Activated naive CD4-positive, alpha-beta T cell treated with Interleukin-2 at 50 U/mL for 16 hours (primary cell): ENCODE measurements at places on chromosomes 3 and 15.

DNA sequence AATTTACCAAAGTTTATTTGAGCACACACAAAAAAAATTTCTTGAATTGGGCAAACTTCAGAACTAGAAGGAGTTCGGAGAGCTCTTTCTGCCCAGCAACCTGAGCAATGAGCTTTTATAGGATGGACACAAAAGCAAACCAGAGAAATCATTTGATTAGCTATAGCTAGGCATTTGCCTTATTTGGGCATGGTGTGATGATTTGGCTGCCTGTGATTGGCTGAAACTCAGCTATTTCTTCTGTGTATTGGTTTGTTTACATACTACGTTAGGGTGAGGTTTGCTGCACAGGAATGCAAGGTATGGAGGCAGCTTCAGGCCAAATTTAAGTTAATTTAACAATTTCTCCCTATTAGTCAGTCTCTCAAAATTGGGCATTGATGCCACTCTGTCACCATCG is 65.1 kb downstream of the NEK11 start:
- DNase-seq, result no peak

DNA sequence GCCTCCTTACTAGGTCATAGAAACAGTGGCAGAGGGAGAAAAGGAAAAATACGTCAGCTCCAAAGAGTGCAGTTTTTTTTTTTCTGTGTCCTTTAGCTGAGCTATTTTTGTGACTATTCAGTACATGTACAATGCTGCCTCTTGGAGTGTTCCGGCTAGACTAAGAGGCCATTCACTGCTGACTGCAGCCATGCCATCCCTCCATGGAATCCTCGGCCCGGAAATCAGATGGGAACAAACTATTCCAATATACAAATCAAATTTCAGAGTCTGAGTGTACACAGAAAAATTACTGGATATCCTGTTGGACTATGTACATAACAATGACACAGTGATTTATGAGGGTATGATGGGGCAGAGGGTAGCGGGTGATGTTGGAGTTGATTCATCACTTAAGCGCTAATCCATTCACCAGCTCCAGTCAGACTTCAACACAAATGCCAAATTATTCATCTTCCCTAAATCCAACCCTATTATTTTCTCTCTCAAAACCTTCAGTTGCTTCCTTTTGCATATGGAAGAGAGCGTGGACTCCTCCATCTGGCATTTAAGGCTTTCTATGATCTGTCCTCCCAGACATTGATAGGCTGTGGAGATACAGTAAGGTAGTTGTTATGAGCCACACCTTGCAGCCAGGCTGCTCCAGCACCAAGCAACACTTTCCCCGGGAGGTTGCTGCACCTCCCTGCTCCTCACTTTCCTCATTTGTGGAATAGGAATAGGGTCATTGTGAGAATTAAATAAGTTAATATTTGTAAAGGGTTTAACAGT is 109.1 kb downstream of the LPP start:
- DNase-seq, result no peak

GRCh38 chr15:77582763-77583162 is 49.9 kb downstream of the LINGO1 start:
- no peak for DNase-seq

DNA sequence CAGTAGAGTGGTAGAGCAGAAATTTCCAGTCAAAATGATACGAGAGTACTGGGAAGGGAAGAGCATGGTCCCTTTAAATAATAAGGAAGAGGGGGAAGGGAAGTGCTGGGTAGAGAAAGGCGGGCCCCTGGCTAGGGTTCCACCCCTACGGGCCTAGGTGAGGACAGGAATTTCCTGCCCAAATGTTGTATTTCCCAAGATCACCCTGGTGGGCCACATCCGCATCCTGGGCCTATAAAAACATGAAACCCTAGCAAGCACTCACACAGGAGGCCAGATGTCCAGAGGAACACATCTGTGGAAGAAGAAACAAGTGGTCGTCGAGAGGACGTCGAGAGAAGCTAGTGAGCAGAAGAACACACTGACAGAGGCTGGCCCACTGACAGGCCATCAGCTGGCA is 661.2 kb downstream of the SQOR start:
- DNase-seq, result no peak

DNA sequence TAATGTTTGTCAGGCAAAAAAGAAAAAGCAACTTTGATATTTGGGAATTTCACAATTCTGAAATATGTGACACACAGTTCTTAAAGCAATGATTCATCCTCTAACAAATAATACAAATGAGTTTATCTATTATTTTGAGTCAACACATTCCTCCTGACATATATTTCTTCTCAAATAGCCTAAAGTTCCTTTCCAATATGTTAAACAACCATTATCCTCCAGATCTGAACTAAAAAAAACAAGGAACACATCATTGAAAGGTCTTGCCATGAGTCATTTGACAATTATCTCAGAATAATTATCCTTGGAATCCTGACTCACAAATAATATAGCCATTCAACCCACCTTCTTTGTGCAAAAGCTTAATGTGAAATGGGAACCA is 208.7 kb upstream of the CDIN1 start:
- DNase-seq, result no peak

- DNase-seq, result no peak
Measured at GRCh38 chr3:157559401-157559800, 56.2 kb upstream of the VEPH1 start.

GRCh38 chr3:52086976-52087663 is 30.7 kb upstream of the DUSP7 start:
- no peak for DNase-seq

GRCh38 chr3:42440924-42441323 is 30.5 kb upstream of the LYZL4 start:
- no peak for DNase-seq

DNA sequence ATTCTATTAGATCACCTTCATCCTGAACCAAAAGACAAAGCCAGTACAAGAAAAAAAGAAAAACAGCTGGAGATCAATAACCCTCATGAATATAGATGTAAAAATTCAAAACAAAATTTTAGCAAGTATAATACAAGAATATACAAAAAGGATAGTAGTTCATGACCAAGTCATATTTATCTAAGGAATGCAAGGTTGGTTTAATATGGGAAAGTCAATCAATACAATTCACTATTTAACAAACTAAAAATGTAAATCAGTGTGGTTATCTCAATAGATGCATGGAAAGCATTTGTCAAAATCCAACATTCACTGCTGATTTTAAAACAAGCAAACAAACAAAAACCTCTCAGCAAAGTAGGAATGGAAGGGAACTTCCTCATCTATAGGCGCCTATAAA is 11.0 kb upstream of the GPR27 start:
- DNase-seq, result no peak
